ENCODE measurements at places on chromosomes 2 and 18.
A peak's percentile ranks its signal among the peaks of the same experiment; 100 is the strongest.

DNA sequence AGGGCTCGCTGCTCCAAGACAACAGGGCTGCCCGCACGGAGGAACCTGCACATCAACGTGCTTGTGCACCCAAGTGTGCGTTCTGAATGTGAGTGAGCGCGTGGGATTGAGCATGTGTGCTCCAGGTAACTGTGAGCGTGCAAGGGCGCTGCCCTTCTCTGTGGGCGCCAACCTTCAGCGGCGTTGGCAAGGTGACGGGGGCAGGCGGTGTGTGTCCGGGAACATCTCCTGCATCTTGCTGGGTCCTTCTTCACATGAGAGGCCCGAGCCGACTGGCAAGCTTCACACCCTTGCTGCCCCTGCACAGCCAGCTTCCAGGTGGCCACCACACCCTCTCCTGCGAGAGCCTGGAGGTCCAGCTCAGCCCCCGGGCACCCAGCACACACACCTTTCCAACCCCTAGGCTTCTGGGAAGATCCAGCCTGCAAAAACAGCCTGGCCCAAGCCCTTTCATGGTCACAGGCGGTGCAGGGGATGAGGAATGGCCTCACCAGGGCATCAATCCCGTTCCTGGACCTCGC is 220.9 kb downstream of the HDAC4 start:
- DNase-seq, result no peak

GRCh38 chr2:187581125-187581896 is 27.1 kb upstream of the TFPI start:
- no peak for DNase-seq

DNA sequence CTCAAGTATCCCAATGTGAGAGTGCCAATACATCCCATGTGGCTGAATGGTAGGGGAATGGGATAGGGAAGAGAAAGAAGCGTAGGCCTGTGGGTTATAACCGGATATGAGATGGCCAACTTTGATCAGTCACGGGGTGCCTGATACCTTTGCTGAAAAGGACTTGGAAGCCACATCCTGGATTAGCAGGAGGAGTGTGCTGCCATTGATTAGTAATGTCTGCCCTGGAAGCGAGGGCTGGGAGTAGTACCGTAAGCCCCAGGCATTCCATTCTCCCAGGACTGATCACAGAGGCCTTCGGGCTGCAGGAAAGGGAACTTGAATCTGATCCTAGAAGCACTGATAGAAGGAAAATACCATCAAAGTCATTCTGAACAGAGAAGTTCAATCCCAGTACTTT is 218.5 kb downstream of the TFCP2L1 start:
- no peak for DNase-seq

DNA sequence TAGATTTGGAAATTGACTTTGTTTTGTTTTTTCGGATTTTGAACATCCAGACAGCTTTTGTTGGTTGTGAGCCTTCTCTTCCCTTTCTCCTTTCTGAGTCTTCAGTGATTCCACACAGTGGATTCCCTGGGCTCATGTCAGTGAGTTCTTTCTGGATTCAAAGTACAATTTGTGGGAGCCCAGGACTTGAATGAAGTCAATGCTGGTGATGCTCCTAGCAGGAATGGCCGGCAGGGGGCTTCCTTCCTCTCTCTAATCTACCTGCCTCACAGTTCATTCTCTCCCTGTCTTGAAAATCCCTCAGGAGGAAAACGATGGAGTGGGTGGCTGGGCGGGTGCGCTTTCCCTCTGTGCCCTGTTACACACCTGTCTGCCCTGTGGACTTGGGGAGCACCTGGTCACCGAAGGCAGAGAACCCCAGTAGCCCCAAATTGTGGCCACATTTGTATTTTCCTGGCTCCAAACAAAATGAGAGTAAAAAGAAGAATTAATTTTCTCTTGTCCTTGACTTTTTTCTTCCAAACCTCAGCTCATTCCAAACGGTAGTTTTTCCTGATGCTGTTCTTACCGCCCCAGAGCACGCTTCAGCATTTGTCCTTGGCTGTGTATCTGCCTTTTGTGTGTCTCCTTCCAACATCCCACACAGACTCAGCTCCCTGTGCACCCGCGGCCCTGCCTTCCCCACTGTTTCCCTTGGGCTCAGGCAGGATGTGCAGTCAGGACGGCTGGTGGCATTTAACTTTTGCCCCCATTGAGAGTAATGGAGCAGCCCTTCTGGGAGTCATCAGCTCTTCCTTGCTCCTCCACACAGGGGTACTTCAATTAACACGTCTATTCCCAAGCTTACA is 86.6 kb downstream of the MARCO start:
- DNase-seq, result peak; percentile 4

- DNase-seq, result no peak
Measured at GRCh38 chr2:233240897-233241296, 10.6 kb upstream of the ATG16L1 start.

DNA sequence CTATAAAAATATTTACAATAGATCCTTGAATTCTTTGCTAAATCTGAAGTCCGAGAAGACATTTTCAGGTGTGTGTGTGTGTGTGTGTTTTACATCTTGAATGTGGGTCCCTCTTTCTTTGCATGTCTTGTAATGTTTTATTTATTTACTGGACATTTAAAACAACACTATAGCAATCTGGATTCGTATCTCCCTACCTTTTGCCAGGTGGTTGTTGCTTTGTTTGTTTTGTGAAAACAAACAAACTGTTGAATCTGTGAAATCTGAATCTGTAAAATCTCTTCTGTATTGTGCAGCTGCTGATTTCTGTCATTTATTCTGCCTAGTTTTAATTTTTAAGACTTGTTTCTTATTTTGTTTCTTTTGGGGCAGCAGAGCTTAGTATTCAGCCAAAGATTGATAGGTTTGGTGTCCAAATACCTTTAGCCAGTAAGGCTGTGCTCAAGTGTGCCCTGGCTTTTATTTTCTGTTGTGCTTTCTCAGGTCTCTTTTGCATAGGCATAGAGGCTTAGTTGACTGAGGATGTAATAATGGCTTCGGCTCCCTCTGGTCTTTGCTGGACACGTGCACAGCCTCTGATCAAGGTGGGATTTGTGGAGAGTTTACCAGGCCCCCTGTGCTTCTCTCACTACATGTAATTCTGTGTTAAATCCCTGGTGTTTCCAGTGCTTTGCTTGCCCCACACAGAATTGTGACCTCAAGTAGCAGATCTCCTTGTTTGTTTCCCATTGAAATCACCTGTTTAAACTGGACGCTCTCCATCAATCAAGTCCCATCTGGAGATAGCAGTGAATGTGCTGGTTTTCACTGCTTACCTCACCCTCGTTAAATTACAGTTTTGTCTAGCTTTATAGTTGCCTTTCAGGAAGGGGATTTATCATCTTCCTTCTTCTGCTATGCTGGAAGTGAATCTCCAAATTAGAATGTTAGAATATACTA is 71.1 kb downstream of the BIRC6 start:
- DNase-seq, result no peak

DNA sequence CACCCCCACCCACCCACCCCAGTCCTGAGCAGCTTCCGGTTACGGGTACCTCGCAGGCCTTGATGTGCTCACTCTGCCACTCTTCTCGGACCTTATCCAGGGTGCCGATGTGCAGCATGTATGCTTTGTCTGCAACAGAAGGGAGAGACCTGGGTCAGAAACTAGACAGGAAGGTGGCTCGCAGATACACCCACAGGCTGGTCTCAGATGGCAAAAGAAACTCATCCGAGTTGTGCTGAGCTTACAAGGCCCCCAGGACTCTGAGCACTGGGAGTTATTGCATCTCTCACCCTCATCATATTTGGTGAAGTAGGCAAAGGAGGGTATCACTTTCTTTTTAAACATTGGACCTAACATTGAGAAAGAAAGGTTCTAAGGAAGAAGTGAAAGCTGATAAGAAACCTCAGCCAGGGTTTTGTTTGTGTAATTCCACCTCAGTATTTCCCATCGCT is 30.6 kb upstream of the EPG5 start:
- peak; percentile 3 for DNase-seq

DNA sequence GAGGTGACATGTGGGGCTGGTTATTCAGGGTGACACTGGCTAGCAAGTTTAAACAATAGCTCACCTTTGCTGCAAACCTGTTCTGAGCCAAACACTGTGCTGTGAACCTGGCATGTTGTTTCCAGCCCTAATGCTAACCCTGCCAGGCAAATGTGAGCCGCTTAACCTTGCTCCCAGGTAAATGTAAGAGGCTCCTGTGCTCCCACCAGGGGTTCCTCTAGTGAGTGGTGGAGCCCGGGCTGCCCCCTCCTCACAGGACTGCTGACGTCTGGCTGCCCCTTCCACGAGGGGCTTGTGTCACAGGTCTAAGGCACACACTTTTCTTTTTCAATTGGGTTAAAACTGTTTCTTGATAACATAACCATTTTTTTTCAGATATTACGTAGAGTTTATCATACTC is 223.7 kb downstream of the DCDC2C start:
- no peak for DNase-seq

DNA sequence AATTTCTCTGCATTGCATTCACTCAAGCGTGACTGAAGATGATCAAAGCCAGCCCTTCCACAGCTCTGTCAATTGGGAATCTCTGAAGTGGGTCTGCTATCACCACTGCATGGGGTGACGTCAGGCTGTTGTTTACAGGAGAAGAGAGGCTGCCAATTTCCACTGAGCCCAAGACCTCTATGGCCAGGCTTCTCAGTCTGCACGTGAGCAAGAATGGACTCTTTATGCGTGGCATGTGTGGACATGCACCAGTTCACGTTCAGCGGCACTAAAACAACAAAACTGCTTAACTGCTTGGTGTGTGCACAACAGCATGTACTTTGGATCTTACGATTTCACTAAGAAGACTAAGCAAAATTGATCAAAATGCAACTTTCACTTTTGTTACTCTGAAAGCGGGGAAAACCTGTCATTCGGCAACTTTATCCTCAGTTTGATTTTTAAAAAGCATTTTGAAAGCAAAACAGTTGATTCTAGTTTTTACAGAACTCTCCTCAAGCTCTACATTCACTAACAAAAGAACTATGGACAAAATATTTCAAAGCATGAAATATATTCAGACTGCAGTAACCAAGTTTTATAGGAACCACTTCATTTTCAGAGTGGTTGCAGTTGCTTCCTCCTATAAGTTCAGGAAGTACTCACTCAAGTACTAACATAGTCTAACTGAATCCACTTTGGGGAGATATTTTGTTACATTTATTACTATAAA is 77.0 kb upstream of the SERTAD2 start:
- peak; percentile 14 for DNase-seq

GRCh38 chr2:237931205-237931721 is 35.6 kb upstream of the UBE2F start:
- no peak for DNase-seq

DNA sequence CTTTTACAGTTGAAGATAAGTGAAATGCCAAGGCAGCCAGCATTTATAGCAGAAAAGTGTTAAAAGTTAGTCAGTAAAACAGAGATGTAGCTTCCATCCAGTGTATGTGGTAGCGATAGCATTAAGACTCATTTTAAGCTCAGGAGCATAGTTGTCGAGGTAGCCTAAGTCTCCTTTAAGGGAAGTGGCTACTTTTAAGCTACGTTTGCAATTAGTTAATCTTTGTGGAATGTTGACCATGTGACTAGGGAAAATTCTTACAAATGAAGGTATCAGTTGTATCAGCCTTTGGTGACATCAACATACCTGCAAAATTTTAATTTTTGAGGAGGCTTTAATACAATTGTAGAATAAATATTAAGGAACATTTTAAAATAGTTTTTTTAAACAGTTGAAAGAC is 61.9 kb downstream of the LHCGR start:
- DNase-seq, result no peak

DNA sequence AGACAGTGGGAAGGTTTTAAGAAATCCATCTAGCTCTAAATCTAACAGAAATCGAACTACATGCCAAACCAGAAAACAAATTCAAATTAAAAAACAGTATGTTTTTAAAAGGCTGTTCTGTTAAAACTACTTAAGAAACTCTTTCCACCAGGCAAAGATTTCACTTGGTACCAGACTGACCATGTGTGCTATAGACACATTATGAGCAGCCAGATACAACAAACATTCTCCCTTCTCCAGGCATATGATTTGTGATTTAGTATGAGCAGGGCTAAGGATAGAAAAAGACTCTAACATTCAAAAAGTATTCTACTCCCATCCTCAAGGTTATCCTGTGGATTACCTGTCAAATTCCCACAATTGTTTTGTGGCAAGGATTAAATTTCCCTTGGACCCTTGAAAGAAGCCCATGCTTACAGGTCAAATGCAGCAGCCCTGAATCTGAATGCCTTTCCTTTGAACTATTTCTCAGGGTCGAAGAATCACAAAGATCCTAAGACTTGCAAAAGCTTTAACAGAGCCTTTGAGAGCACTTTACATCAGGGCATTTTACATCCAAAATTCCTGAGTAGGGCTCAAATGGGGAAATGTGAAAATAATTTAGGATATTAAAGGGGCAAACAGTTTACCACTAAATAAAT is 42.5 kb upstream of the TTC32 start:
- no peak for DNase-seq
